CD4-positive, alpha-beta T cell (primary cell): ENCODE measurements at places on chromosomes 7 and 10.

- peak; percentile 29 for DNase-seq
Observed at GRCh38 chr10:101828766-101829551, 10.7 kb upstream of the OGA start.

DNA sequence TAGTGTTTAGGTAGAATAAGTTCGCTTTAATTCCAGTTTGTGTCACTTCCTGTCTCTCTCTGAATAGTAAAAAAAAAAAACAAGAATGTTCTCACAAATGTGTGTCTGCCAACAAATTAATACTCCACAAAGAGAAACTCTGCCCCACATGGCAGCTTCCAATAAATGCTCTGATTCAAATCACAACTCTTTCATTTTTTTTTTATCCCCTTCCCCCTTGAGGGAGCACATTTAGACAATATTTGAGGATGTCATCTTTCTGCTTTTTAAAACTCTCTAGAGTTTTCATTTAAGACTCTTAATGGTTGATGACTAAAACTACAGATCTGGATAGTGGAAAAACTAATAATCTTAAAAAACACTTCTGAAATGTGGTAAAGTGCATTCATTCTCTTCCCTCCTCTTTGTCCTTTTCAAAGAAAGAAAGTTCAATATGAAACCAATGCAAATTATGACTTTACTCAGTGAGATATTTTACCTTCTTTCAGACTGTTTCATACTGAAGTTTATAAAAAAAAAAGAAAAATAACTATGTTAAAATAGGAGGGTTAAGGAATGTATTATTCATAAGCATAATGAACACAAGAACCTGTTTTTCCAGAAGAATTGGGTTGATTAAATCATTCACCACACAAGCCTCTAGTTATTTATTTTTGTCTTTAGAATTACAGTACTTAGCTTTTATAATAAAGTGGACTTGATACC lies 42.3 kb downstream of the ARID5B start:
- DNase-seq, result peak; percentile 63

- DNase-seq, result peak; percentile 79
Observed at GRCh38 chr10:1809139-1809741, 71.9 kb upstream of the ADARB2 start.

GRCh38 chr10:25804505-25804904 lies 129.5 kb upstream of the MYO3A start:
- no peak for DNase-seq

DNA sequence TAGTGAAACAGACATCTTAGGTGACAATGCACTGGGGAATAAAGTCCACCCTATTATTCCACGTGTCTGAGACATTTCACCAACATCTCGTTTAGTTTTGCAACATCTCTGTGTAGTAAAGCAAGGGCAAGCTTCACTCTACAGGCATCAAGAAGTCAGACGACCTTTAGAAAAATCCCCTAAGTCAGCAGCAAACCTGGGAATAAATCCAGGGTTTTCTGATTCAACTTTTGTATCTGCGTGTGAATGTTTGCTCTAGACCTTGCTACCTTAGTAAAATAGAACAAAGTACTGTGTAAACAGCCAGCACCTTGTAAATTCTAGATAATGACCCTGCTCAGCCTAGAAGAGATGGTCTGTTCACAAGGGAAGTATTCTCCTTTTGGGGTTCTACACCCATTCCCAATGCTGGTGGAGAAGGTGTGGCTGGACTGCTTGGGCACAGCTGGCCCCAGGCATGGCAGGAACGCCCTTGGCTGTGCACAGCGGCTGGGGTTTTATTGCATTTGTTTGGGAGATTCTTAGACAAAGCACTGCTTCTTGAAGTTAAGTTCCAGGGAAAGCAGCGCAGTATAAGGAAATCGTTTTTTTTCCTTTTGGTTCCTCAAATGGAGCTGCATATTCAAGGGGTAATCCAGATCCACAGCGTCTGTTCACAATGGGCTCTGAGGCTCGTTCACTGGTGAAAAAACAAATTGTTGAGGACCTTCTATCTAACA lies 38.3 kb upstream of the GALNTL5 start:
- DNase-seq, result no peak

- no peak for DNase-seq
Observed at GRCh38 chr7:122762071-122762470, 59.3 kb upstream of the RNF148 start.

DNA sequence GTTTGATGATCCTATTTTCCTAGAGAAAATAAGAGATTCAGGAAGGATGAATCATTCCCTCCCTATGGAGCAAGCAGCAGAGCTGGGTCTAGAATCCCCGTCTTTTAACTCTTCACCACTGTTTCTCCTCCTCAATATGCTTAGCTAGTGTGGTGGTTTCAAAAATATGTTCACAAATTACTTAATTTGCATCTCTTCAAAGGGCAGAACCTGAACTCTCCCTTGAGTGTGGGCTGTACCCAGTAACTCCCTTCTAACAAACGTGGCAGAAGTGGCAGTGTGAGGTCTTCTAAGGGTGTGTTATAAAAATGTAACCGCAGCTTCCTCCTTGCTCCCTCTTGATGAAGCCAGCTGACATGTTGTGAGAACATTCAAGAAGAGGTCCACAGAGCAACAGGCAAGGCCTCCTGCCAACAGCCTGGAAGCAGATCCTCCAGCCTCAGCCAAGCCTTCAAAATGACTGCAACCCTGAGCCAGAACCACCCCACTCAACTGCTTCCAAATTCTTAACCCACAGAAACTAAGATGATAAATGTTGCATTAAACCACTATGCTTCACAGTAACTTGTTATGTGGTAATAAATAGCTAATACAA lies 36.6 kb downstream of the SRPK2 start:
- DNase-seq, result peak; percentile 52

DNA sequence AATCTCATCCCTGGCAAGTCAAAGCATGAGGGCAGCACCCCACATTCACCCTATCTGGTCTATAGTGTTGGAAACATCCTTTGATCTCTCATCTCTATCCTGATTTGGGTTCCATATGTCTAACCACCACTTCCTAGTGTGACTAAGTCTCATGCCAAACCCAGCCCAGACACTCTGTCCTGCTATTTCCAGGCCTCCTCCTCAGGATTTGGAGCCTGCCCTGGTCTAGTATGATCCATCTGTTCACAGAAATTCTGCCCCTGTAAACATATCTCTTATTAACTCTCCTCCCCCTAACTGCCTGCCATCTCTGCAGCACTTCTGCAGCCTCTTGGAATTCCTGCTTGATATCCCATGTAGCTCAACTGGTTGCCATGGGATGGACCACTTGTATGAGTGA lies 320.9 kb upstream of the IMMP2L start:
- DNase-seq, result no peak

DNA sequence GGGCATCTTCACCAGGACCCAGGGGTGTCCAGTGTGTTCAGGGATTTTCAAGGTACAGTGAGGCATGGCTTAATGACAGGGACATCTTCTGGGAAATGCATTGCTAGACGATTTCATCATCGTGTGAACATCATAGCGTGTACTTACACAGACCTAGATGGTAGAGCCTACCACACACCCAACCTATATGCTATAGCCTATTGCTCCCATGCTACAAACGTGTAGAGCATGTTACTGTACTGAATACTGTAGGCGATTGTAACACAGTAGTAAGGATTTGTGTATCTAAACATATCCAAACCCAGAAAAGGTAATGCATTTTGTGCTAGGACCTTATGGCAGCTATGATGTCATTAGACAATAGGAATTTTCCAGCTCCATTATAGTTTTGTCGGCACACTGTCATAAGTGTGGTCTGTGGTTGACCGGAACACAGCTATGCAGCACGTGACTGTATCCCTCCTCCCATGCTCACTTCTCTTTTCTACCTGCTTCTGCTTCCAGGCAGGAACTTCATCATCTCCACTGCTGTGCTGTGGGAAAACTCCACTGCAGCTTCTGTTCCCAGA lies 416.2 kb upstream of the NFE2L3 start:
- no peak for DNase-seq

DNA sequence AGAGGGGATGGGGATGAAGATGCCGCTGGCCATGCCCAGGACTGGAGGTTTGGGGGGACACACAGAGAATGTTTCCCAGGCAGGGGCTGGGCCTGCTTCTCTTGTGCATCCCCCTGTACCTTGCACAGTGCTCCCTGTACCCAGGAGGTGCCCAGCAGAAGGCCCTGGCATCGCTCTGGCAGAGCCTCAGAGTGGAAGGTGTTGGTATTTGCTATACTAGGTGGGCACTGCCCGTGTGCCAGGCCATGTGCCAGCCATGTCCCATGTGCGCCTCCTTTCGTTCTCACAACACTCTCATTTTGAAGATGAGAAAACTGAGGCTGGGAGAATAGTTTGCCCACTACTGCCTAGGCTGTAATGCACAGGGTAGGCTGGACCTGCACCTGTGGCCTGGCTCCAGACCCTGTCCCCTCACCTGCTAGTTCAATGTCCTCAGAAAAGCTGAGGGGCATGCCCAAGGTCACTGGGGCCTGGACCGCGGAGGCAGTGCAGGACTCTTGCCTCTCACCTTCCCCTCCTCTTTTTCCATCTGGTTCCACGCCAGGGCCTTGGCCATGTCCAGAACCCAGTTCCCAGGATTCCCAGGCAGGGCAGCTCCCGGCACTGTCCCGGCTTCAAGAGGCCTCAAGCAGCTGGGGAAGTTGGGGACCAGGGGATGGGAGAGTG lies 64.7 kb downstream of the GOLGA7B start:
- no peak for DNase-seq

GRCh38 chr10:72108830-72109635 lies 20.7 kb upstream of the SPOCK2 start:
- DNase-seq, result no peak

DNA sequence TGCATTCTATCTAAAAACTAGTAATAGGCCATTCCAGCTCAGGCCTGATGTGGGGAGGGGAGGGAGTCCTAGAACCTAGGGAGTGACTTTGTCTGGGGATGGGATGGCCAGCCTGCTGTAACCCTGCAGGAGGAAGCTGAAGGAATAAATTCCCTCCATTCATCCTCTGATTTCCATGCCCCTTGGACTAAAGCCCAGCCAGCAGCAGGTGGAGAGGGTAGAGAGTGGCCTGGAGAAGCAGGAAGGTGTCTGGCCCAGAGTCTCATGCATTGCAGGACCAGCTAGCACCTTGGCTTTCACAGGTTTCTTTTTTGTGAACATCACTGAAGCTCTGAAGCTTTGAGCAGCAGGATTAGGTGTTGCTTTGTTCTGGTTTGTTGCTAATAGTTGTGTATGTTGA lies 32.8 kb upstream of the CDH23 start:
- no peak for DNase-seq

GRCh38 chr10:110042181-110042580 lies 34.4 kb downstream of the ADD3 start:
- DNase-seq, result no peak

DNA sequence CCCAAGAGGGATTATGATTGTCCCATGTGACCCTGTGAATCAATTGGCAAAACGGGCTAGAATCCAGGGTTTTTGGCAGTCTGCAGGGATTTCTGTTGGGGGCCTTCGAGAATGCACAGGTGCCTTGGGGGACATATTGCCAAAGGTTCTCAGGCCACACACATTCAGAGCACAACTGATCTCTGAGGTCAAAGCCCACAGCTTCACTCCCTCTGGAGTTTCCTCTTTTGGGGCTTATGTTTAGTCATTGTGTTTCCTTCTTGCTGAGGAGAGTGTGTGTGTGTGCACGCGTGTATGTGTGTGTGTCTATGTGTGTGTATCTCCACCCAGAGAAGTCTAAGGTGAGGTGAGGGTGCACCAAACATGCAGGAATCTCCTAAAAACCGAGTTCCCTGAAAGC lies 8.8 kb downstream of the PPIF start:
- peak; percentile 12 for DNase-seq

- no peak for DNase-seq
Observed at GRCh38 chr7:54827734-54828133, 68.7 kb upstream of the SEC61G start.

GRCh38 chr10:87578842-87579401 lies 74.2 kb downstream of the MINPP1 start:
- no peak for DNase-seq

- no peak for DNase-seq
Observed at GRCh38 chr7:107264723-107265122, 95.9 kb downstream of the HBP1 start.

GRCh38 chr10:97849103-97849686 lies 448 bp upstream of the GOLGA7B start:
- DNase-seq, result no peak

- no peak for DNase-seq
Observed at GRCh38 chr10:87740254-87740655, 77.8 kb downstream of the ATAD1 start.

DNA sequence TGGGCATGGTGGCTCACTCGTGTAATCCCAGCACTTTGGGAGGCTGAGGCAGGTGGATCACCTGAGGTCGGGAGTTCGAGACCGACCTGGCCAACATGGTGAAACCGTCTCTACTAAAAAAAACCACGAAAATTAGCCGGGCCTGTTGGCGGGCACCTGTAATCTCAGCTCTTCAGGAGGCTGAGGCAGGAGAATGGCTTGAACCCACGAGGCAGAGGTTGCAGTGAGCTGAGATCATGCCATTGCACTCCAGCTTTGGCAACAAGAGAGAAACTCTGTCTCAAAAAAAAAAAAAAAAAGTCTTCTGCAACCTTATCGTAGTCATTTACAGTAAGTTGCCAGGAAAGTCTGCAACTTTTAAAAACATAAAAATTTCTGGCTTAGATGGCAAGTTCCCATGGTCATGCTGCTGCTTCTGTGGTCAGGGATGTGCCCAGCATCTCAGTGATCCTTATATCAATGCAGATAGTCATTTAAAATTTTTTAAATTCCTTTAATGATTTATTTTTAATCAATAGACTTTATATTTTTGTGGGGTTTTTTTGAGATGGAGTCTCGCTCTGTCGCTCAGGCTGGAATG lies 15.6 kb downstream of the SUFU start:
- no peak for DNase-seq

- DNase-seq, result no peak
Observed at GRCh38 chr10:99524736-99525380, 7.9 kb upstream of the NKX2-3 start.

GRCh38 chr7:11175371-11175770 lies 201.7 kb downstream of the PHF14 start:
- DNase-seq, result no peak

- DNase-seq, result no peak
Observed at GRCh38 chr10:62749093-62749683, 55.3 kb upstream of the ADO start.

GRCh38 chr7:100532165-100533022 lies 6.6 kb upstream of the AGFG2 start:
- no peak for DNase-seq

- no peak for DNase-seq
Observed at GRCh38 chr7:26097837-26098668, 53.9 kb upstream of the NFE2L3 start.

GRCh38 chr10:66218289-66218688 lies 707.5 kb upstream of the LRRTM3 start:
- DNase-seq, result no peak

DNA sequence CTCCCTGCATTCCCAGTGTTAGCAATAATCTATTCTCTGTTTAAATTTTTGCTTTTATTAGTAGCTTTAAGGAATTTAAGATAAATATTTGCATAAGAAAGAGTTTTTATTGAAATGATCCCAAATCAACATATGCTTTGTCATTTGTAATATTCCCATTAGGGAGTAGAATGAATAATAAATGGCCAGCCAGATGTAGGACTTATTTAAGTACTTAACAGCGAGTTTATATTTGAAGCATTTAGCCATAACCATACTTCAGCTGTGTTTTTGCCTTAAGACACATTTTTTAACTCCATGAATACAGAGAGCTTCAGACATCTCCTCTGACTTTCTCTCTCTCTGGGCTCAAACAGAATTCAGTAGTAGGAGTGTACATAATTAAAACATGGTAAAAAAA lies 103.6 kb downstream of the HGF start:
- no peak for DNase-seq

- DNase-seq, result no peak
Observed at GRCh38 chr10:77301305-77301730, 336.3 kb downstream of the KCNMA1 start.

- DNase-seq, result no peak
Observed at GRCh38 chr7:22588351-22588750, 88.4 kb upstream of the STEAP1B start.

- DNase-seq, result no peak
Observed at GRCh38 chr10:105840288-105840770, 1199.2 kb downstream of the SORCS3 start.
